H54 (cell line): ENCODE measurements at places on chromosomes 7 and 10.

DNA sequence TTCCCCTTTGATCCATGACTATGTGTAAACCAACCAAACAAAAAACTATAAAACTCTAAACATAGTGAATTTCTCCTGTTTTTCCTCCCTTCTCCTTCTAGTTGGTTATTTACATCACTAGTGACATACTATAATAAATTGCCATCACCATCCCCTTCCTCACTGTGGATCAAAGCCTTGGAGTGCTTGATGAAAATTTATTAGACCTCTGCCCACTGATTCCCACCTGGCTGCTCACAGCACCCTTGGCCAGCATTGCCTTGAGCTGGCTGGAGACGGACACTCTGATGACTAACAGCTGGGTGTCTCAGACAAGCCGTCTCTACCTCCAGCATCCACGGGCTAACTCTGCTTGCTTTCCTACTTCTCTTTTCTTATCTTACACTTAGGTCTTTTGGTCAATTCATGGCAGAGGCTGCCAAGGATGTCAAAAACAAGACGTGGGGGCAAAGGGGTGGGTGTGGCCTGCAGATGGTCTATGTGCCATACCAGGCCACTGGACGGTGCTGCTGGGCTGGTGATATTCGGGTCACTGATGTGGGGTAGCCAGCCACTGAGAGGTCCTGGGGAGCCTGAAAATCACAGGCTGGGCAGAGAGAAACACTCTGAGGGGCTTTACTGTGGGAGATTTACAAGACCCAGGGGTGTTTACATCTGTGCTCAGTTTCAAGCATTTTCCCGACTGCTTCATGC lies 207.8 kb downstream of the TAX1BP1 start:
- peak; percentile 34 for DNase-seq

- DNase-seq: no peak
These were observed 14.8 kb downstream of the ACSM6 start for GRCh38 chr10:95208702-95209391.

DNA sequence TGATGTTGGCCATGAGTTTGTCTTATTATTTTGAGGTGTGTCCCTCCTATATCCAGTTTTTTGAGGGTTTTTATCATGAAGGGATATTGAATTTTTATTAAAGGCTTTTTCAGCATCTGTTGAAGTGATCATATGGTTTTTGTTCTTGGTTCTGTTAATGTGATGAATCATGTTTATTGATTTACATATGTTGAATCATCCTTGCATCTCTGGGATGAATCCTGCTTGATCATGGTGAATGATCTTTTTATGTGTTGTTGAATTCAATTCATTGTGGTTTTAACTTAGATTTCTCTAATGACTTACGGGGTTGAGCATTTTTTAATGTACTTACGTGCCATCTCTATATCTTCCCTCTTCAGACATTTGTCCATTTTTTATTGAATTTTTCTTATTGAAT lies 22.9 kb downstream of the DLD start:
- no peak for DNase-seq

DNA sequence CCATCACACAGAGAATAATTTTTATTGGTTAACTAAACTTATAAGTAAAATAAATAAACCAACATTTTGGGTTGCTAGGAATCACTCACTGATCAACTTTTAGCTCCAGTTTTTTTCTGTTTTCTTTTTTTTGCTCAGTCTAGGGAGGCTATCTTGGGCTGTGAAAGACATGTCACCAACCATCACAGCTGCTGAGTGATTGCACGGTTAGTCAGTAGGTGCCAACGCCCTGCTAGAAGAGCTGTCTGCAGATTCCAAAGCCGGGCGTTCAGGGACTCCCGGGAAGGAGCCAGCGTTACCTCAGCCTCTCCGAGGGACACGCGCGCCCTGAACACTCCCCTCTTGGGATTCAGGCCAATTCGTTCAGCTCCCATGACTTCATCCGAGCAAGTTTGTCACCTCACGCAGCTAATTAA lies 604 bp upstream of the STAM start:
- DNase-seq: peak; percentile 63

GRCh38 chr7:137147338-137147720 lies 196.2 kb downstream of the PTN start:
- no peak for DNase-seq

DNA sequence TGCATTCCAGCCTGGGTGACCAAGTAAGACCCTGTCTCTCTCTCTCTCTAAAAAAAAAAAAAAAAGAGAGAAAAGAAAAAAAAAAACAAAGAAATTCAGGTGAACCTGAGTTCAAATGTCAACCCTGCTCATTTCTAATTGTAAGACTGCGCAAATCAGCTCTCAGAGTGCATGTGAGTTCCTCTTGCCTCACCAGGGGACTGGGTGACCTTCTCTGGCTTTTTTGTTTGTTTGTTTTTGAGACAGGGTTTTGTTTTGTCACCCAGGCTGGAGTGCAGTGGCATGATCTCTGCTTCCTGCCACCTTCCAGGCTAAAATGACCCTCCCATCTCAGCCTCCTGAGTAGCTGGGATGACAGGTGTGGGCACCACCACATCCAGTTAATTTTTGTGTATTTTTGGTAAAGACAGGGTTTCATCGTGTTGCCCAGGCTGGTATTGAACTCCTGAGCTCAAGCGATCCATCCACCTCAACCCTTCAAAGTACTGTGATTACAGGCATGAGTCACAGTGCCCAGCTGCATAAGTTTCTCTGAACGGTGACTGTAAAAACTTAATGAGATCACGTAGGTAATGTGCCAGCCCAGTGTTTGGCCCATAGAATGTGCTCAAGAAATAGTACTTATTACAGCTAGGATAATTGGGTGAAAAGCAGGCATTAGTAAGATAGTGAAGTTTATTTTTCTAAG lies 45.3 kb upstream of the BAMBI start:
- no peak for DNase-seq

DNA sequence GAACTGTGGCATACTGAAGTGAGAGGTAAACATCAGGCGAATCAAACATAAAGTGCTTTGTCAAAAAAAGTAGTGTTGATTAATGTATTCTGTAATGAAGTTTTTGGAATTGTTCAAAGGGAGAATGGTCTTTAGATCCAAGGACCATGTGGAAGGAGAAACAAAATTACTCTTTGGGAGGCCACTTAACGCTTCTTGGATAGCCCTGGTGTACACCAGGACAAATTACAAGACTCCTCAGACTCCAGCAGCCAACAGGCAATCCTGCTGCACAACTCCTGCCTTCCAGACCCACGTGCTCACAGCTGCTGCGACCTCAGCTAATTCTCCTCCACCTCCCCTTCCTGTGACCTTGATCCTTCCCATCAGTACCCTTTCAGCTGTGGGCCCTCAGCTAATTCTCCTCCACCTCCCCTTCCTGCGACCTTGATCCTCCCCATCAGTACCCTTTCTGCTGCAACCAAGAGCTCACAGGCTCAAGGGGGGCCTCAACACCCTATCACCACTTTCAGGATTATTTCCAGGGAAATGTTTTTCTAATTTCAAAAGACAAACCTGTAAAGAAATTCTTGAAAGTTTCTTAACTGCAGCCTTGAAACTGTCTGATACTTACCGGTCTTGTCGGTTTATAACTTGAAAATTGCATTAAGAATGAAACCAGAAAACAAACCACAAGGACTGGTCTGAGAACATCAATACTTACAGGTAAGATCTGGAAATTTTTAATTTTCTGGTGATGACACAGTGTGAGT lies 29.7 kb upstream of the DDC start:
- DNase-seq: no peak

DNA sequence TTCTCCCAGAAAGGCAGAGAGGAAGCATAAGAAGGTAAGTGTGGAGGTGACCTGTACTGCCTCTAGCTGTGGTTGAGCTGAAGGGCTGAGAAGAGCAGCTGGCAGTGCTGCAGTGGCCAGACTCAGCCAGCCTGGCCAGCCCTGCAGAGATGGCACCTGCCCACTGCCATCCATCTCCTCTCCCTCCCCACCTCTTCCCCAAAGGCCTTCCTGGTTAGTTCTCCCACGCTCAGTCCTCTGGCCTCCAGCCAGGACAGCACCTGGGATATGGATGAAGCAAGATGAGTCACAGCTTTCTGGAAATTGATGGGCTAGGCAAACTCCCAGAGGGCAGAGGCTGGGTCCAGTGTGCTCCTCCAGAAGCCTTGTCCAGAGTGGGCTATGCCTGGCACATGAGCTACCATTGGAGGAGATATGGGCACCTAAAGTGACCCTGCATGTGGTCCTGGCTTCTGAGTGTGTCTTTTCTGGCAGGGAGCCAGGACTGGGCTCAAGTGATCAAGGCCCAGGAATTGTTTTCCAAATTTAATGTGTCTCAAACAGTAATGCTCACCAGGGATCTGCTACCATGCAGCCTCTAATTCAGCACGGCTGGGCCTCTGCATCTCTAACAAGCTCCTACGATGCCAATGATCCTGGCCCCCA lies 81.0 kb upstream of the CACUL1 start:
- no peak for DNase-seq

DNA sequence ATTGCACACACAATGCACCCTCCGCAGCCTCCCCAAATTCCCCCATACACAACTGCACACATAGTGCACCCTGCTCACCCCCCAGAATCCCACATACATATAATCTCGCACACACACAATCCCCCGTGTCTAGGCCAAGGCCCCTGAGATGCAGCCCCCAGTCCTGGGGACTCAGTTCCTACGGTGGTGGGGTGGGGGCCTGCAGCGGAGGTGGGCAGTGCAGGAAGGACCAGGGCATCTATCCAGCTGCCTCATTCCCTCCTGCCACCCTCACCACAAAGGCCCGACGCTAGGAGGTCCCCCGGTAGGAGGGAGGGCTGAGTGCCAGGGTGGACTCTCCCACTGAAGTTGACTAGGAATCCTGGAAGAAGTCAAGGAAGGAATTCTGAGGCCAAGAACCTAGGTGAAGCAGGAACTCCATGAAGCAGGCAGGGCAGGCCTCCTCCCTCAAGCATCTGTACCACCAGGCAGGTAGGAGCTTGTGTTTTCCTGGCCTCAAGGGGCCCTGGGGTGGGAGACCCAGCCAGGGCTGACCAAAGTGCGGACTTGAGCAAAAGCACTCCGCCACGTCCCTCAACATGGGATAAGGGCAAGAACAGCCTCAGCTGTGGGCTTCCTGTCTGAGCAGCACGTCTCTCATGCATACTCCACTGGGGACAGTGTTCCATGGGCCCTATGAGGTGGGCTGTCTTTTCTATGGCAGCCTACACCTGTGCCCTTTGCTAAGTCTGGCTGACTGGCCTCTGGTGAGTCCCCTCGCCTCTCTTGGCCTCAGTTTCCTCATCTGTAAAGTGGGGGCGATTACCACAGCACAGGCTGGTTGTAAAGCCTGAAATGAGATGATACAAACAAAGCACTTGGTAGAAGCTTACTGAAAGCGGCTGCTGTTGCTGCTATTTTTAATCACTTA lies 145.7 kb downstream of the MAPK8 start:
- DNase-seq: no peak

DNA sequence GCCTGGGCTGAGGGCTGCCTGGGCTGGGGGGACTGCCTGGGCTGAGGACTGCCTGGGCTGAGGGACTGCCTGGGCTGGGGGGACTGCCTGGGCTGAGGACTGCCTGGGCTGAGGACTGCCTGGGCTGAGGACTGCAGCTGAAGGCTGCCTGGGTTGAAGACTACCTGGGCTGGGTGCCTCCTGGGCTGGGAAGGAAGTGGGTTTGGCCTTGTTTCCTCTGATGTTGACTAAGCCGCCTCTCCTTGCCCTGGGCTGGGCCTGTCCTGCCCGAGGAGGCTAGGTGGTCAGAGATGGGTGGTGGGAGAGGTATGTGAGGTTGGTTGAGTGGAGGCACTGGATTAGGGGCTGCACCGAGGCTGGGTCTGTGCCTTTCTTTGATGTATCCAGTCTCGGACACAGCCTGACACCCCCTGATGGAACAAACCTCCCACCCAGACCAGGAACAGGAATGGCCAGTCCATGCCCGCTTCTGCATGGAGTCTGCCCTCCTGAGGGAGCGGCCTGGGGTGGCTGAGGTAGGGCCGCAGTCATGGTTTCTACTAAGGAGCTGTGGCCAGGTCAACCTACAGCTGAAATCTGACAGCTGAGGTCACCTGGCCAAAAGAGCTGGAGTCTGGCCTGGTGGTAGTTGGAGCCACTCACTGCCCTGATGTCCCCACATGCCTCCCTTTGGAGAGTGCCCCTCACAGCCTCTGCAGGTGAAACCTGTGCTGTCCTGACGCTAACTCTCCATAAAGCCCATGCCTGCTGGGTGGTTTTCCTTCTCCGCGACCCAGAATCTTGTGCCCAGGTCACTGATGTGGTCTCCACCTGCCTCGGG lies 22.3 kb downstream of the SCART1 start:
- no peak for DNase-seq

GRCh38 chr7:88628363-88629085 lies 131.0 kb upstream of the ZNF804B start:
- no peak for DNase-seq

GRCh38 chr10:86194684-86195083 lies 171.9 kb downstream of the GRID1 start:
- DNase-seq: no peak

DNA sequence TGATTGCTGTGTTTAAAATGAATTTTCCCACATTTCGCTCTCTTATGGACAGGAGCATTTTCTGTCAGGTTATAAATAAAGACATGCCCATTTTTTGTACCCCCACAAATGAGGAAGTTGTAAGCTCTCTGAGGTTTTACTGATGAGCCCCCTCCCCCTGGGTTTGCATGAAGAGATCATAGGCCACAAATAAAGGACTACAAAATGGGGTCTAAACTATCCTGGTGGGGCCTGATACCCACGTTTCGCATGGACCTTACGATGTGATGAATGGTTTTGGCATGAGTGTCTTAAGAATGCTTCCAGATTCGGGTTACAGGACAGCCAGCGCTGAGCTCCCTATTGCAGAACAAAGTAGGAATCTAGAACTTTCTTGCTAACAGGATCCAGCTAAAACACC lies 5.8 kb downstream of the IKZF1 start:
- DNase-seq: no peak

- no peak for DNase-seq
These were observed 95.0 kb downstream of the FAM53B start for GRCh38 chr10:124649214-124649613.

DNA sequence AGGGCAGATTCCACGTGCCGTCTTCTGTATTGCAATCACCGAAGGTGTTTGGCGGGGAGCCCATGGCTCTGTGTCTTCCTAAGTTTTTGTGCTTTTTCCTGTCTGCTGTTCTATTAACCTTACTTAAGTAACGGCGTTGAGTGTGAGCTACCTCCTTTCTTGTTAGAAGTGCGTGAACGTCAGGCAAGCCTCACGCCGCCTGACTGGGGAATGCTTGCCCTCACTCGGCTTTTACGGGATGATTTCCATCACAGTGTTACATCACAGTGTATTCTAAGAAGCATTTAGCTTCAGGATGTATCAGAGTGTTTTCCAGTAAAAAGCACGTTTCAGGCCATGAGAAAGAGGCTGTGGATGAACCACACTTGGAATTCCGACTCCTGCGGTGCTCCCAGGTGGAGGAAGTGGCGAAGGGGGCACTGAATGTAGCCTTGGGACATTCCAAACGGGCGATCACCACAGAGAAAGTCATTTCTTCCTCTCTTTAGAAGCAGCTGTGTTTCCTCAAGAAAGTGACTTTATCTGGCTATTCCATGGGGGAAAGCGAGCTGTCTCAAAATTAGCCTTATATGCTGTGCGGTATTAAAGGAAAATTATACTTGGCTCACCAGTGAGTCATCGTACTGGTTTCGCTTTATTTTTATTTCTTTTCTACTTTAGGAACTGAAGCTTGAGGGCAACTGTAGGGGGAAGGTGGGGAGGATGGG lies 290.7 kb downstream of the KLF6 start:
- DNase-seq: no peak
